ENCODE measurements at places on chromosomes 5 and 9. TPM values are rescaled to one million over a fixed set of nuclear protein-coding genes. Genes with fewer than 3 reads are reported as not detected.

The NOXA1 gene
- polyA plus RNA-seq = 2.3 TPM

The IER5L gene
- polyA plus RNA-seq = not detected

The ADRA1B gene
- not detected for polyA plus RNA-seq

The EMB gene
- 164 TPM for polyA plus RNA-seq

The HTR4 gene
- not detected for polyA plus RNA-seq

The ARSB gene
- polyA plus RNA-seq = 4.9 TPM

Measured in naive B cell (primary cell).